ENCODE measurements at places on chromosomes 12 and 14. TPM values are rescaled to one million over a fixed set of nuclear protein-coding genes. Genes with fewer than 3 reads are reported as not detected.

- DNase-seq: no peak
Observed at GRCh38 chr14:56648508-56649301, 69.1 kb downstream of the TMEM260 start.

- no peak for DNase-seq
Observed at GRCh38 chr14:52080808-52081755, 12.2 kb upstream of the NID2 start.

GRCh38 chr12:113260127-113260526, 38.9 kb downstream of the TPCN1 start:
- DNase-seq: no peak

DNA sequence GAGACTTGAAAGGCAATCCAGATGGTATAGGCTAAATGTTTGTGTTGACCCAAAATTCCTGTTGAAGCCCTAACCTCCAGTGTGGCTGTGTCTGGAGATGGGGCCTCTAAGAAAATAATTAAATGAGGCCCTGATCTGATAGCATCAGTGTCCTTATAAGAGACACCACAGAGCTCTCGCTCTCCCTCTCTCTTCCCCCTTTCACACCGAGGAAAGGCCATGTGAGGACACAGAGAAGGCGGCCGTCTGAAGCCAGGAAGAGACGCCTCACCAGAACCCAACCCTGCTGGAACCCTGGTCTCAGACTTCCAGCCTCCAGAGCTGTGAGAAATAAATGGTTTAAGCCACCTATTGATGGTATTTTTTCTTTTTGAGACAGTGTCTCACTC, 87.5 kb downstream of the SCARB1 start:
- DNase-seq: no peak

- no peak for DNase-seq
Observed at GRCh38 chr12:51307655-51308593, 16.1 kb downstream of the BIN2 start.

DNA sequence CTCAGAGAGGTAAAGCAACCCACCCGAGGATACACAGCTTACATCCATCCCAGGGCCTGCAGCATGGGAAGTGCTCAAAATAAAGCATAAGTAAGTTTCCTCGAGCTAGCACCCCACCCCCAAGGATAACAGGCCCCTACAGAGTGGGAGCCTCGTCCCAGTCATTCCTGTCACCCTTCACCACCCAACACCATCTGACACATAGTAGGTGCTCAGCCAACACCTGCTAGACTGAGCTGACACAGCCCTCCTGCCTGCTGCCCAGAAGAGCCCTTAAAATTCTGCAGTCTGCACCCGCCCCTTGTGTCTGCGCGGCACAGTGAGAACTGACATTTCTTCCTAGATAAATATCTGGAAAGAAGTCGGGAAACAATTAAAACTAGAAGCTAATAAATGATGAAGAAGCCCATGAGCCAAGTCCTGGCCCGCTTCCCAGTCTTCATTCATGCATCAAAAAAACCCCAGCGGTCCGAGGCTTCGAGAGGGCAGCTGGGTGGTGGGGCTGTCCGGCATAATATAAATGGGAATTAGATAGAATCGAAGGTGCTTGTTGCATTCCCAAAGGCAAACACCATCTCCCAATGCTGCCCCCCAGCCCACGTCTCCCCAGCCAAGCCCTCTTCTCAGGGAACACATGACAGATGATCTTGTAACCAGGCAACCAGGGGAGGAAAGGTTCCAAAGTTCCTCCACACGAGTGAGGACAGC, 76.2 kb downstream of the BCL11B start:
- no peak for DNase-seq

DNA sequence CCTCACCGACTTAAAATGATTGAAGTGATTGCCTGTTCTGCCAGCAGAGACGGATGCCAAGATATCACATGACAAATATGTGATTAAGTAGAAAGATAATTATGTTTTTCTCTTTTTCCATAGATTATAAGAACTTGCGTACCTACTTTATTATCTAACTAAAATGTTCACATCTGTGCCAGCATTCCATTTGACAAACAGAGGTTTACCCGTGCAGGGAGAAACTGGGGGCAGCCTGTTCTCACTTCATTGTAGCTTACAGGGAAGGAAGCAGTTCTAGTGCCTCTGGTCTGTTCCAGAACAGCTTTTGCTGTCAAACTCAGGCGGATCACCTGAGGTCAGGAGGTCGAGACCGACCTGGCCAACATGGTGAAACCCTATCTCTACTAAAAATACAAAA, 29.6 kb downstream of the CCDC62 start:
- DNase-seq: no peak

CABP1 gene
- polyA plus RNA-seq: 1.4 TPM

RNASE3 gene
- polyA plus RNA-seq: 1.6 TPM

BHLHE41 gene
- 0.41 TPM for polyA plus RNA-seq
